T follicular helper cell (primary cell): ENCODE measurements at places on chromosomes 7 and 10.

DNA sequence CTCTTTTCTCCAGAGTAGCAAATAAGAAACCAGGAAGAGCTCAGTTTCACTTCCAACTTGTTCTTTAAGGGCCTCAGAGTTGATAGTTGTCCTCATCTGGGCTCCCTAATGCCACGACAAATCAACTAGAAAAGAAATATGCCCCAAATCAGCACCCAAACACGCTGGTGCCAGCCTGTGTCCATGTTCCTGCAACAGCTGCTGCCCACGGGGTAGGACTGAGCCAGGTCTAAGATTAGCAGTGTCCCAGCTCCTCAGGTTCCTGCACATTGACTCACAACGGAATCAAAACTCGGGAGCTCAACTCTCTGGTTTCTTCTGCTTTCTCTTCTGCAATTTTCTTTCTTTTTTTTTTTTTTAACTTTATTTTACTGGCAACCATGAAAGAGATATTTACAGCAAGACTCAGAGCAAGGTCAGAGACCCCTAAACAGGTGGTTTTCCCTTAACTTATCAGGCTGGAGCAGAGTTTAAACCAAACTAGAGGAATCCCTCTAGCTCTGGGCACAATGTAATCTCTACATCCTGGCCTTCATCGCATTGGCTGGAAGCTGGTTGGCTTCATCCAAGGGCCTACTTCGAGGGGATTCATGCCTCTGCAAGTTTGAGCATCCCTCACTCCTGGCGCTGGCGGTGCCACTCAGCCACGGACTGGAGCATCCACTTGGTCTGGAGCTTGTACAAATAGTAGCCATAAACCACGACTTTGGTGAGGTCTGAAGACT, 126.1 kb downstream of the PFKFB3 start:
- no peak for DNase-seq

GRCh38 chr10:34139559-34139958, 675.5 kb downstream of the PARD3 start:
- DNase-seq = no peak

- DNase-seq = peak; percentile 71
These were observed 2.6 kb downstream of the MRPS33 start for GRCh38 chr7:141012044-141012685.

DNA sequence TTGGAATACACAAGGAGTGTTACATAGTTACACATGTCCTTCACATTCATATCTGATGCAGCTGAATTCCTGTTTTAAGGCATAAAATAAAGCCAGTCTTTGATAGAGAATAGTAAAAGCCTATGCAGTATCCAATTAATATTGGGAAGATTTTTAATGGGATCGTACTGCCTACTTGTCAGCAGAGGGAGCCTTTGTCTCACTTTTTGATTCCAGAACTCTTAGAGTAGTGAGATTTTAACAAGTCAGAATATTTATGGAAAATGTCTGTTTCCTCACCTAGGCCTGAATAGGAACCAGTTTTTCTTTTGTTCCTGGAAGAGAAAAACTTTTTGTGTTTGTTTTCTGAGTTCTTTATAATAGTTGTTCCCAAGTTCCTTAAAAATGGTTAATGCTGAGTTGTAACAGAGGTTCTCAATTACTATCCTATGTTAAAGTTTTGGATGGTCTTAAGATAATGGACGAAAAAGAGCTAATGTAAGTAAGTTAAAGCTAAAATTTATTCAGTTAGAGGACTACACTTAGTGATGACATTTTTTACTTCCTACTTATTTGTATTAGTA, 114.0 kb downstream of the BBS9 start:
- DNase-seq = no peak

GRCh38 chr10:7410301-7410861, 453 bp downstream of the SFMBT2 start:
- DNase-seq = no peak

- DNase-seq = no peak
These were observed 136.2 kb upstream of the FZD8 start for GRCh38 chr10:35778306-35778705.

DNA sequence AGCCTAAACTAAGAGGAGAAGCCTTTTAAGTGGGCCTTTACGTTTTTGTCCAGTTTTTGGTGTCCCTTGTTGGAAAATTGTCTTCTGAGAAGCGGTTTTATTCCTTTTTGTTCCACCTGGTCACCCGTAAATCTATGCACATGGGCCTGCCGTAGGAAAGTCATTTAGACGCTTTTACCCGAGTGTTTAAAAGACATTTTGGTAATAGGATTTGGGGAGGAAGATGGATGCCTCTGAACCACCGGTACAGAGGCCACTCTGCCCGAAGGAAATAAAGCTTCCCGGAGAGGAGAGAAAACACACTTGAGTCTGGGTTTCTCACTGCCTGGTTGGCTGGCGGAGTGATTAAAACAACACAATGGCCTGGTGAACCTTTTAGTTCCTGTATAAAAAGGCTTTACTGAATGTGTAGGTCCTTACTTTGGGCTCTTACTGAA, 760 bp downstream of the THNSL1 start:
- DNase-seq = no peak

GRCh38 chr10:97222326-97222961, 36.7 kb upstream of the SLIT1 start:
- DNase-seq = no peak

DNA sequence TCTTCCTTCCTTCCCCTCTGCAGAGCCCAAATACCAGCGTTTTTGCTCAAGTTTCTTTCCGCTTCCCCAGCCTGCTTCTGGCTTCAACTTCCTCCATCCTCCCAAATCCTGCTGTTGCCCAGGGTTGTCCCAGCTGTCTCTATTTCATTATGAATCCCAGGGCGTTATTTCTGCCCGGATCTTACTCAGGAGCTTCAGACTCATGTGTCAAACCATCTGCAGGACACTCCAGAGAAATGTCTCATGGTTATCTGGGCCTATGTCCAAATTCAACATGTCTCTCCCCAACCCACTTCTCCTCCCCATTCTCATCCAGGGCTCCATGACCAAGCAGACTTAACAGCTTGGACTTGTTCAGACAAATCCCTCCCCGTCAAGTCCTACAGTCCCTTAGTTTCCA, 15.6 kb downstream of the ARHGAP22 start:
- DNase-seq = no peak

DNA sequence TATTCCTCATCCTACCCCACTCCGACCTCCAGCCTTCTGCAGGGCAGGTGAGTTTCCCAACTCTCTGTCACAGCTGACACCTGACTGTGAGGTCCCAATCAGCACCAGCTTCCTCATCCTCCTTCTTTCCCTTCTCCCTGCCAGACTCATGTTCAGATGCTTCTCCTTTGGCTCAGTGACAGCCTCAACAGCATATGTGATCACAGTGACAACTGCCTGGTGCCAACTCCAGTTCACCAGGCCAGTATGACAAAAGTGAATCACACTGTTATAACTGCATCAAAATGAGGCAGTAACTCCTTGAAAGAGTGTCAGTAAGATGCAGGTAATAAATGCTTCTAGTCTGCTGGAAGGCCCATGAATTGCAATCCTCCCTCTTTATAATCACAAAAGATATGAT, 46.8 kb upstream of the NFE2L3 start:
- no peak for DNase-seq
